ENCODE measurements at places on chromosomes 4 and X.
A peak's percentile ranks its signal among the peaks of the same experiment; 100 is the strongest.

DNA sequence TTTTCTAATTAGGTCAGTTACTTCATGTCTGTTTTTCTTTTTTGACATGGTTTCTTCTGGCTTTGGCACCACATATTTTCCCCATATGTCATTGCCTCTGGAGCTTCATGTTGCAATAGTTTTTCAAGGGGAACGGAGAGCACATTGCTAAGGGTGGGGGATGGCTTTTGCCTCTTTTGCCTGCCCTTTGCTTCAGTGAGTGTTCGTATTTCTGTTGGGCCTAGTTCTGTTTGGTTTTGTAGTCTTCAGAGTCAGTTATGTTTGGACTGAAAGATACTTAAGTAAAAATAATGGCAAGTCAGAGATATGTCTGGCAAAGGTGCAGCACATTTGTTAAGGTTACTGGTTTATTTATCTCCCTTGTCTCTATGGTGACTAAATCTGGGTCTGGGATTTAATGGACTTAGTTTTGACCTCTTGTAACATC lies 29.1 kb downstream of the FHL1 start:
- no peaks in the 10 kb centered on the region for H3K27me3 ChIP-seq
- H3K4me3 ChIP-seq = no peak overlapping the region
- DNase-seq = no peak
- peak overlapping the region; percentile 70 for H3K27ac ChIP-seq
- H3K4me1 ChIP-seq = no peaks in the 10 kb centered on the region

DNA sequence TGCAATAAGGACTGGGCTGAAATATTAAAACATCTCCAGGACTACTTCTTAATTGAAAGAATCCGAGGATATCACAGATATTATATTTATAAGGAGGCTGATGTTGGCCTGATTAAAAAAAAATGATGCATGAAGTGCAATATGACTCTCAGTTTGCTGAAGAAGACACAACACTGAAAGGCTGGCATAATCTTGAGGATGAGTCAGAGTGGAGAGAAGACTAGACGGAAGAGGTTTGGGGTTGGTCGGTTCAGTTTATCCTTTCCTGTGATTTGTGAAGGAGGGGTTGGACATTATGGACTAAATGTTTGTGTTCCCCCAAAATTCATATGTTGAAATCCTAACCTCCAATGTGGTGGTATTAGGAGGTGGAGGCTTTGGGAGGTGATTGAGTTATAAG lies 170.3 kb downstream of the CORIN start:
- no peak for DNase-seq
- no peaks in the 10 kb centered on the region for H3K36me3 ChIP-seq
- H3K27ac ChIP-seq = no peak overlapping the region
- no peak overlapping the region for H3K4me3 ChIP-seq

GRCh38 chr4:174061026-174061425 lies 222.4 kb downstream of the FBXO8 start:
- no peak overlapping the region for H3K4me3 ChIP-seq
- no peaks in the 10 kb centered on the region for H3K27me3 ChIP-seq
- no peak overlapping the region for H3K27ac ChIP-seq
- DNase-seq = no peak

DNA sequence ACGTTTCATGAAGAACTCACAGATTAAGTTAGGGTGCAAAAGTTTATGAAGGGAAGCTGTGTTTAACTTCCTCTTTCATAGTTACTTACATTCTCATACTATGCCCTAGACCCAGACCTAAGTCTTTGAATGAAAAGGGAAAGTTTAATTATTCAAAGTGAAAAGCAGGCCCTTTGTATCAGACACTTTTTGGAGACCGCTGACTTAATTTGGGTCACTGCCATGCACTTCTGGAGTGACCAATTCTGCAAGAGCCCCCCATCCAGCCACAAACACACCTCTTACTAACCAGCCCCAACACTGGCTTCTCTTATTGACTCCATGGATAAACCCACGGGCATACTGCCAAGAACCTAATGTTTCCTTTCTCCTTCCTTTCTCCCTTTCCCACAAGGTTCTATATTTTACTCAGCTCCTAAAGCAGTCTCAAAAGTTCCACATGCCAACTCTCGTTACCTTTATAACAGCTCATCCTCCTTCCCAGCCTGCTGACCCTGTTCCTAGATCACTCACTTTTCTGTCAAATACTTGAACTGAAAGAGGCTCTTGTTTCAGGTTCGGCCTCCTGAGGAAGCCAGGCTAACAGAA lies 34.5 kb downstream of the ABCE1 start:
- DNase-seq = peak; percentile 7
- no peaks in the 10 kb centered on the region for H3K27me3 ChIP-seq
- H3K4me1 ChIP-seq = peaks cover 4% of the 10 kb centered on the region
- peaks cover 84% of the 10 kb centered on the region for H3K36me3 ChIP-seq
- H3K4me3 ChIP-seq = no peak overlapping the region

- H3K27me3 ChIP-seq = no peaks in the 10 kb centered on the region
- peak overlapping the region; percentile 88 for H3K4me3 ChIP-seq
- H3K27ac ChIP-seq = peak overlapping the region; percentile 82
Observed at GRCh38 chr4:141635736-141636081, 674 bp upstream of the IL15 start.

GRCh38 chr4:107069049-107069448 lies 32.9 kb upstream of the DKK2 start:
- H3K36me3 ChIP-seq = no peaks in the 10 kb centered on the region
- H3K4me3 ChIP-seq = no peak overlapping the region
- no peak for DNase-seq

GRCh38 chrX:16953606-16954211 lies 7.3 kb downstream of the REPS2 start:
- no peak overlapping the region for H3K27ac ChIP-seq
- no peak overlapping the region for H3K4me3 ChIP-seq
- DNase-seq = no peak
- no peaks in the 10 kb centered on the region for H3K36me3 ChIP-seq
- no peaks in the 10 kb centered on the region for H3K27me3 ChIP-seq
- H3K4me1 ChIP-seq = peaks cover 9% of the 10 kb centered on the region

DNA sequence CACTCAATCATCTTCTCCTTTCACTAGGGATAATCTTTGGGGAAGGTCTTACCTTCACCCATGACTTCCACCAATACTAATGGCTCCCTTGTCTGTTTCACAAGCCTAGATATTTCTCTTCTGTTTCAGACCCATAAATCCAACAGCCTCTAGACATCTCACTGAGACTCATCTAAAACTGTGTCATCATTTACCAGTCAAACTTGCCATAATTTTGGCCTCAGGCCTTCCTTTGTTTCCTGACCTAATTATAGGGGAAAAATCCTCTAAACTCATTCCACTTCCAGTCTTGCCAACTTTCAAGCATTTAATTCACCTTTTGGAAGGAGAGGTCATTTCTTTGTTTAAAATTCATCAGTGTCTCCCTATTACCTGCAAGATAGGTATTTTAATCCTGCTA lies 181.0 kb upstream of the CNKSR2 start:
- H3K4me1 ChIP-seq = no peaks in the 10 kb centered on the region
- H3K27me3 ChIP-seq = no peaks in the 10 kb centered on the region
- no peak overlapping the region for H3K4me3 ChIP-seq

DNA sequence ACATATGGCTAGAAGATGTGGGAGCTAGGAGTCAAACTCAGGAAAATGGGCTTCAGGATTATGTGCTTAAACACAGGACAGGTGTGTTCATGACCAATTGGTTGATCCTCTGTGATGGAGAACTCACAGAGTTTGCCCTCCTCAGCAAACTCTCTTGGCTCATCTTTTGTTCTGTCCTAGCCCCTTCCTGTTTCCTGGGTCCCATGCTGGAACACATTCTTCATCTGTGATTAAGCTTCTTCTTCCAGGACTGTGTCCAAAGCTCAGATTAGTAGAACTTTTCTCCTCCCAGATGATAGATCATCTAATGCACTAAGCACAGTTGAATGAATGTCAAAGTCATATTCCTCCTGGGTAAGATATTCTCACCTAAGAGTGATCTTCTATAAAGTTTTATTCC lies 38.8 kb upstream of the TCEANC start:
- H3K4me1 ChIP-seq = no peaks in the 10 kb centered on the region
- no peaks in the 10 kb centered on the region for H3K27me3 ChIP-seq
- no peak for DNase-seq
- H3K36me3 ChIP-seq = no peaks in the 10 kb centered on the region
- no peak overlapping the region for H3K27ac ChIP-seq

DNA sequence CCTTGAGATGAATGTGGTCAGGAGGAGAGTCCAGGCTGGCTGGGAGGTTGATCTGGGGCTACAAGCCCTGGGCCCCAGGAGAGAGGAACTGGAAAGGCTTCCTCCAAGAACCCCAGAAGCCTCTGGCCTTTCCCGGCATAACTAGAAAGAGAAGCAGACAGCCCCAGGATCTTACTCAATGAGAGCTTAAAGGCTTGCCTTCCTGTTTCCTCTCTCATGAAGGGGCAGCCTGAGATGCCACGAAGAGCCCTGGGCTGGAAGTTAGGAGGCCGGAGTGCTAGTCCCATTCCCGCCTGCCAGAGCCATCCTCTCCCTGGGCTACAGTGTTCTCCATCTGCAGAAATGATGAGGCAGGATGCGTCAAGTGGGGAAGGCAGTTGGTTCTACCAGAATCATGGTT lies 20.1 kb upstream of the XPNPEP2 start:
- H3K27me3 ChIP-seq = peaks cover 12% of the 10 kb centered on the region
- DNase-seq = no peak
- no peaks in the 10 kb centered on the region for H3K36me3 ChIP-seq
- no peak overlapping the region for H3K27ac ChIP-seq

GRCh38 chr4:103372002-103372558 lies 173.9 kb upstream of the CENPE start:
- no peak overlapping the region for H3K4me3 ChIP-seq
- H3K36me3 ChIP-seq = no peaks in the 10 kb centered on the region
- no peaks in the 10 kb centered on the region for H3K4me1 ChIP-seq
- DNase-seq = no peak
- no peaks in the 10 kb centered on the region for H3K27me3 ChIP-seq

DNA sequence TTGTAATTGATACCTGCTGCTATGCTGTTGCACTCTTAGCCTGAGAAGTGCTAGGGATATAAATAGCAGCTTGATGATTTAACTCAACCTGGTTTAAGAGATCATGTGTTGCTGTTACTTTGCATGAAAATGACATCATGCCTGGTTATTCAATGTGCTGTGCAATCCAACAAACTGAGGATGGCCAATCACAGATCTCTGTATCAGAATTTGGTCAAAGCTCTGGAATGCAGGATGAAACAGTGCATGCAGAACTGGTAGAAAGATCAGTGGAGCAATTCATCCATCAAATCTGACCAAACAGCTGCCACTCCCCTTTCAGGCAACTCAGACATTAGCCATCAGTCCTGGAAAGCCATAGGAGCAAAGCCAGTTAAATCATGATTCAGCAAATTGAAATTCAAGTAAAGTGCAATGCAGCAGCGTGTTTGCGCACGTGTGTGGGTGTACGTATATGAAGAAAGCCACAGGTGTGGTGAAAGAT lies 160.3 kb upstream of the RASGEF1B start:
- no peak overlapping the region for H3K27ac ChIP-seq
- no peak overlapping the region for H3K4me3 ChIP-seq
- H3K36me3 ChIP-seq = no peaks in the 10 kb centered on the region
- no peaks in the 10 kb centered on the region for H3K27me3 ChIP-seq
- DNase-seq = no peak

DNA sequence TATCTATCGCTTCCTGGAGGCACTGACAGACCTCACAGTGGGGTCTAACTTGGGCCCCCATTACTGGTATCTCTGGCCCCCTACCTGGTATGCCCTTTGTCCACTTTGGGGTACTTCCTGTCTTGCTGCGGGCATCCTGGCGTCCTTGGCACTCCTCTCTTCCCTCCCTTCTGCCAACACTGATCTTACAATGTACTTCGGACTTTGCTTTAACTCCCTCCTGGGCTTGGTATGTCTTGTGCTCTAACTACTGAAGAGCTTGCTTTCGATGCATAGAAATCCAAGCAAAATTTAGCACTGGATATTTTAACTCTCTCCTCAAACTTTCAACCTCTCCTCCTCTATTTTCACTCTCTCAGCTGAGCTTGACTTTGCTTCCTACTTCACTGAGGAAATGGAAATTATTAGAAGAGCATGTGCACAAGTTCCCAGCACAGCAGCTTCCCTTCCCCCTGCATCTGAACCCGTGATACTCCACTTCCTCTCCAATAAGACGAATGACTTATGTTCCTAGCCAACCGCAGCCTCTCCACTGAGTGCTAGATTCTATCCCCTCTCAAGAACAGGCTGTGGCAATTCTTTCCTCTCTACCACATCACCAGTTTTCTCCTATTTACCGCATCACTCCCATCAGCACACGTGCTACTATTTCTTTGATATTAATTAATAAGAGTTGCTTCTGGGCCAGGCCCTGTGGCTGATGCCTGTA lies 52.9 kb downstream of the SUPT20HL2 start:
- H3K27me3 ChIP-seq = no peaks in the 10 kb centered on the region
- H3K27ac ChIP-seq = no peak overlapping the region
- no peak overlapping the region for H3K4me3 ChIP-seq
- no peak for DNase-seq
- H3K36me3 ChIP-seq = no peaks in the 10 kb centered on the region

GRCh38 chr4:165539801-165540200 lies 161.0 kb downstream of the CPE start:
- H3K36me3 ChIP-seq = no peaks in the 10 kb centered on the region
- no peak overlapping the region for H3K4me3 ChIP-seq
- no peaks in the 10 kb centered on the region for H3K27me3 ChIP-seq
- no peak overlapping the region for H3K27ac ChIP-seq

DNA sequence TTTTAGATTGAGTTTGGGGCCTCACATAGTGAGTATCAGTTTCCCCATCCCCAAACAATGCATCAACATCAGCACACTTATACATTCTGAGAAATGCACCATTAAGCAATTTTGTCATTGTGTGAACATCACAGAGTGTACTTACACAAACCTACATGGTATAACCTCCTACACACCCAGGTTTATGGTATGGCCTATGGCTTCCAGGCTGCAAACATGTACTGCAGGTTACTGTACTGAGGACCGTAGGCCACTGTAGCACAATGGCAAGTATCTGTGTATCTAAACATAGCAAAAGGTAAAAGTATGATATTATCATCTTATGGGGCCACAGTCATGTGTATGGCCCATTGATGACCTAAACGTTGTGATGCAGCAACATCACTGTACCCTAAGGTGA lies 7.7 kb downstream of the IRF2 start:
- H3K27me3 ChIP-seq = no peaks in the 10 kb centered on the region
- no peak overlapping the region for H3K27ac ChIP-seq
- H3K4me3 ChIP-seq = no peak overlapping the region
- H3K4me1 ChIP-seq = peaks cover 34% of the 10 kb centered on the region

Data from heart right ventricle (tissue), 16 donors.